ENCODE measurements at places on chromosomes 4 and X.

DNA sequence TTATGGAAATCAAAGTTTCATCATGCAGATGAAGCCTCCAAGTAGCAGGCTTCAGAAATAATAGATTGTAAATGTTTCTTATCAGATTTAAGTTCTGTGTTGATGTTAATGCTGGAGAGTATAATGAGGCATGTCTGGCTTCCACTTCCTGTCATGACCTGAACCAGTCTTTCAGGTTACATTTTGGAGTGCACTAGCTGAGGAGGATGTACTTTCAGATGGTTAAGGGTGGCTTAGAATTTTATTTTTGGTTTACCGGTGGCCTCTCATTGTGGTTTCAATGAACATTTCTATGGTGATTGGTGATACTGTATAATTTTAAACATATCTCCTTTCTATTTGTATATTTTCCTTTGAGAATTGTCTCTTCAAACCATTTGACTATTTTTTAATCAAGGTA, 890.4 kb downstream of the SH3BGRL start:
- no peak for DNase-seq

GRCh38 chr4:37662861-37663390, 23.2 kb downstream of the RELL1 start:
- no peak for DNase-seq

- no peak for DNase-seq
Observed at GRCh38 chr4:74426101-74426500, 18.8 kb upstream of the AREG start.

DNA sequence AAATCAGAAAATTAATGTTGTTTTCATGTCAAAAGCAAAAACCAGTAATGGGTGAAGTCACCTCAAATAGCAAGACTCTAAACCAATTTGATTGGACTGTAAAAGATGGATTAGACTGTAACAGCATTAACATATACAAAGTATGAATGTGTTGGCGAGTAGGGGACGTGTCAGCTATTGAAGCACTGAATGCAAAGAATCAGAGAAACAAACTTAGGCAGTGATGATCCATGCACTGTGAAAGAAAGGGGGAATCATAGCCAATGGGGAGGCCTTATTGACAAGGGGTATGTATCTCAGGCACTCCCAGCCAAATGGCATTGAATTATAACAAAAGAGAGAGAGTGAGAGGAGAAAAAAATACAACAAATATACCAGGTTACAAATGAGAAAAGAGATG, 30.5 kb upstream of the EIF4E start:
- DNase-seq, result no peak

DNA sequence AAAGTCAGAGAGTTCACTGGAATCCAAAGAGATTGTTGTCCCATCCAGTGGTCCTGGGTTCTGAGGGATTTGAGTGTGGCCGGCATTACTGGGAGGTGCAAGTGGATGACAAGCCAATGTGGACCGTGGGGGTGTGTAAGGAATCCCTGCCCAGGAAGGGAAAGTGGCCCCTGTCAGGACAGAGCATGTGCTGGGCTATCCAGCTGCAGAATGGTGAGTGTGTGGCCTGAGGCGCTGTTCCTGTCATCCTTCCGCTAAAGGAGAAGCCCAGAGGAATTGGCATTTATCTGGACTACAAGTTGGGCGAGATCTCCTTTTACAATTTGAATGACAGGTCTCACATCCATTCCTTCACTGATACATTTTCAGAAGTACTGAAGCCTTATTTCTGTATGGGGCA, 20.4 kb upstream of the TRIM60 start:
- DNase-seq, result no peak

DNA sequence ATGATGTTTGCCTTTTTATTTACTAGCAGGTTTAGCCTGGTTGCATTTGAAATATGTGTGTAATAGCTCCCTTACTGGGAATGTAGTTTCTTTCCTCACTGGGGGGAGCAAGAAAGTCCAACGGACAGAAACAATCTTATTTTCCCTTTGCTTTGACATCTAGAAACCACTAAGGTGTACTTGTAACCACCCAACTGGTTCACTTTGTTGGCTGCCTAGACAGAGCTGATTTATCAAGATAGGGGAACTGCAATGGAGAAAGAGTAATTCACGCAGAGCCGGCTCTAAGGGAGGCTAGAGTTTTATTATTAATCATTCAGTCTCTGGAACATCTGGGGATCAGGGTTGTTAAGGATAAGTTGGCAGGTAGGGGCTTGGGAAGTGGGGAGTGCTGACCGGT, 30.3 kb downstream of the XG start:
- DNase-seq, result no peak

DNA sequence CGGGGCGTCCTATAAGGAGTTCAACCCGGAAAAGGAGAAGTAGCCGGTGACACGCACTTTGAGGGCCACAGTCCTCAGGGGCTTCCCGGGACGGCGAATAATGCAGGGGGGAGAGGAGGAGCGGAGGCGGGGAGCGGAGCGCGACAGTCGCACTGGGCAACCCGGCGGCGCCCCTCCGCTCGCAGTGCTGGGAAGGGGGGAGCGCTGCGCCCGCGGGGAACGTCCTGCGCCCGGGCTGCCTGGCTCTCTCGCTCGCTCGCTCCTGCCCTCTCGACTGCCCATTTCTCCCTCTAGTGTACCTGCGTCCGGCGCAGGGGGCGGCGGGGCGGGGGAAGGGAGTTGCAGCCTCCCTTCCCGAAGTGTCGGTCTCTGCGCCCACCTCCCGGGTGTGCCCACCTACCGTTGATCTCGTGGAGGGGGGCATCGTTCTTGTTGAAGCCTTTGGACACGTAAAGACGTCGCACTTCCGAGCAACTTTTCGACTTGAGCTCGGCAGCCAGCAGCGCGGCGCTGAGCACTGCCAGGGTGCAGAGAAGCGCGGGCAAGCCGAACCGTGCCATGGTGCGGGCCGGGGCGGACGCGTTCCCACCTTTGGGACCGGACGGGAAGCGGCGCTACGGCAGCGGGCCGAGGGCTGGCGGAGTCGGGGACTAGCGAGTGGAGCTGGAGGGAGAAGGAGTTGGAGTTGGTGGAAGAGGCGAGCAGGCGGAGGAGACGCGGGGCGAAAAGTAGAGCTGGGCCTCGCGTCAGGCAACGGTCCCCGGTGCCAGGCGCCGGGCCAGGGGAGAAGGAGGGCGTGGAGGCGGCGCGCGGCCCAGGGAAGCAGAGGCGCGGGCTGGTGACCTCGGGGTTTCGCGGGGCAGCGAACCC, 648 bp downstream of the GPC4 start:
- no peak for DNase-seq

- no peak for DNase-seq
Observed at GRCh38 chr4:52643785-52644244, 15.3 kb downstream of the USP46 start.

DNA sequence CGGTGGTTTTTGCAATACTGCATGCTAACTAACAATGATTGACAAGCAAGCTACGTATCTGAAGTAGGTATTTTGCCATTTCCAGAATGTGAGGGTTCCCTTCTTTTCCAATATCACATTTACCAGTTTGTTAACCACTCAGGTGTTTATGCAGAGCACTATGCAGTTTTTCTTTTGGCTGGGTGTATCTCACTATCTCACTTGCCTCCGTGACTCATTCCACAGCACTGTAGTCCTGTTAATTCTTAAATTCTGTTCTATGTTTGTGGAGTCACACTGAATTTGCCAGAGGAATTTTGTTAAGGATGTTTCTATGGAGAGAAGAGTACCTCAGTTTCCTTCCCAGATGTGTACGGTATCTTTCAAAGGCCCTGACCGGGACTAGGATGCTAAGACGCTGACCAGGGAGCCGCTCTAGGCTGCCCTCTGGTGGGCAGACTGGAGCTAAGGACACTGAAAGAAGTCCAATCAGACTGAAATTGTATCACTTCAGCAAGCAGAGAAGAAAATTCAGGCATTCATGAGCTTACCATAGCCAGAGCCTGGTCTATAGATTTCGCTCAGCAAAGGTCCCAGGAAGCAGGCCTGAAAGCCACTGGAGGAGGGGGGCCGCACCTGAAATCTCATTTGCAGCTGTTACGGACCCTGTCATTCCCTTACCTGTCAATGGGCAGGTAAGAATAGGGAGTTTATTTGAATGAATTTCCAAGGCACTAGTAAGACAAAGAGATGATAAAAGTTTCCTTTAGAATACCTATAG, 388.4 kb upstream of the SPOCK3 start:
- DNase-seq, result no peak

GRCh38 chrX:39465906-39466305, 631.9 kb downstream of the BCOR start:
- DNase-seq, result no peak

GRCh38 chr4:155042014-155042413, 166.4 kb upstream of the NPY2R start:
- no peak for DNase-seq

GRCh38 chrX:12419591-12419990, 281.3 kb downstream of the FRMPD4 start:
- DNase-seq, result no peak

GRCh38 chr4:103853627-103854026, 133.8 kb upstream of the TACR3 start:
- DNase-seq, result no peak
